H9 (cell line): ENCODE measurements at places on chromosomes 5 and 9. TPM values are rescaled to one million over a fixed set of nuclear protein-coding genes. Genes with fewer than 3 reads are reported as not detected.
A peak's percentile ranks its signal among the peaks of the same experiment; 100 is the strongest.

Gene KLF9
- 0.18 and 0.26 TPM in 2 replicates for total RNA-seq

DNA sequence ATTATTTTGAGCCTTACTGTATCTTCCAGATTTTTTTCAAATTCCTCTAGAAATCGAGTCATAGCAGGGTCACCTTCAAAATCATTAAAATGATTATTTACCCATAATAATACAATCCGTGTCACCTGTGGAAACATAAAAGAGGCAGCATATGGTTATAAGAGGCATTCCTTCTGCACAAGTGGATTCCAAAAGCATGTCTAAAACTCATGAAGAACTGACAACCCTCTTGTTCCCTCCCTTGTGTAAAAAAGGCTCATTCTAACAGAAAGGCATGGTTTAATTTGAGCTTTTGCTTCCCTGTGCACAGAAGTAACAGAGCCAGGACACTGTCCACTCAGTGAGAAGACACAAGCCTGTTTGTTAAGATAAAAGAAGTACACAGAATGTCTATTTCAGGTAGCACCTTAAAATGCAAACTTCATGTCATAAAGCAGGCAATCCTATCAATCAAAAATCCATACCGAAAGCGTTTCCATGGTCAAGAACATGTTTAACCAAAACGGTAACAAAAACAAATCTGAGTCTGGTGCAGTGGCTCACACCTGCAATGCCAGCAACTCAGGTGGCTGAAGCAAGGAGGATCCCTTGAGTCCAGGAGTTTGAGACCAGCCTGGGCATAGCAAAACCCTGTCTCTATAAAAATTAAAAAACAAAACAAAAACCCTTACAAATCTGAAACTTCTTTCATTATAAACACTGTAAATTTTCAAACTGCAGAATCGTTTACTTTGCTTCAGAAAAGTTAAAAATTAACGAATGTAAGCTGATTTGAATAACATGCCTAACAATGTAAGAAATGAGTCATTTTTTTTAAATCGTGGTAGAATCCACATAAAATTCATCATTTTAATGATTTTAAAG is 139.3 kb downstream of the RAPGEF6 start:
- no peaks in the 10 kb centered on the region for H3K27me3 ChIP-seq
- no peak overlapping the region for H3K27ac ChIP-seq
- H3K4me3 ChIP-seq: no peak overlapping the region
- DNase-seq: no peak

- no peaks in the 10 kb centered on the region for H3K4me1 ChIP-seq
- H3K27me3 ChIP-seq: no peaks in the 10 kb centered on the region
These were observed 33.1 kb downstream of the FANCC start for GRCh38 chr9:95284162-95285080.

DNA sequence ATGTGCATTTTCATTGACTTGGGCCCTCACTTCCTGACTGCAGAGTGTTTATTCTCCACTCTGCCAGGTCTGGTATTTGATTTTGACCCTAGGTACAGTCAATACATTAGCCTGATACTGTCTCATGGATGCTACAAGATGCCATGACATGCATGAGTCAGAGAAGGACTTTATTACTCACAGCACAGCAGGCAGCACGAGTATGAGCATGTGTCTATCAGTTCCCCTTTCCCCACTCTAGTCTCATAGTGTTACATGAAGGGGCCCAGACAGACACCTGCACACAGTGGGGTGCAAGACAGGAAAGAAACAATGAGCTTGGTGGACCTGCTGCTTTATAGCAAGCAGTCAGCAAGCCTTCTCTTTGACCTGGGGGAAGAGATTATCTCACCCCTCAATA is 19.6 kb downstream of the ITGA2 start:
- no peak overlapping the region for H3K27ac ChIP-seq
- no peaks in the 10 kb centered on the region for H3K36me3 ChIP-seq
- no peak overlapping the region for H3K4me3 ChIP-seq
- no peaks in the 10 kb centered on the region for H3K4me1 ChIP-seq
- no peak for DNase-seq
- no peaks in the 10 kb centered on the region for H3K27me3 ChIP-seq

DNA sequence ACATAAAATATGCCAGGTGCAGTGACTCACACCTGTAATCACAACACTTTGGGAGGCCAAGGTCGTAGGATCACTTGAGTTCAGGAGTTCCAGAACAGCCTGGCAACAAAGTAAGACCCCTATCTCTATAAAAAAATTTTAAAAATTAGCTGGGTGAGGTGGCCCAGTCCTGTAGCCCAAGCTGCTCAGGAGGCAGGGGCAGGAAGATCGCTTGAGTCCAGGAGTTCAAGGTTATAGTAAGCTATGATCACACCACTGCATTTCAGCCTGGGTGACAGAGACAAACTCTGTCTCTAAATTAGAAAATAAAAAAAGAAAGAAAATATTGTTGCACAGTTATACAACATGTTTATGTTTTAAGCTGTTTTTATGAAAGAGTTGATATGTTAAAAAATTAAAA is 6.8 kb downstream of the CENPK start:
- H3K27me3 ChIP-seq: no peaks in the 10 kb centered on the region
- no peak overlapping the region for H3K4me3 ChIP-seq
- DNase-seq: no peak
- H3K27ac ChIP-seq: no peak overlapping the region
- H3K36me3 ChIP-seq: peaks cover 6% of the 10 kb centered on the region; the same call in 1 of the 3 replicates

DNA sequence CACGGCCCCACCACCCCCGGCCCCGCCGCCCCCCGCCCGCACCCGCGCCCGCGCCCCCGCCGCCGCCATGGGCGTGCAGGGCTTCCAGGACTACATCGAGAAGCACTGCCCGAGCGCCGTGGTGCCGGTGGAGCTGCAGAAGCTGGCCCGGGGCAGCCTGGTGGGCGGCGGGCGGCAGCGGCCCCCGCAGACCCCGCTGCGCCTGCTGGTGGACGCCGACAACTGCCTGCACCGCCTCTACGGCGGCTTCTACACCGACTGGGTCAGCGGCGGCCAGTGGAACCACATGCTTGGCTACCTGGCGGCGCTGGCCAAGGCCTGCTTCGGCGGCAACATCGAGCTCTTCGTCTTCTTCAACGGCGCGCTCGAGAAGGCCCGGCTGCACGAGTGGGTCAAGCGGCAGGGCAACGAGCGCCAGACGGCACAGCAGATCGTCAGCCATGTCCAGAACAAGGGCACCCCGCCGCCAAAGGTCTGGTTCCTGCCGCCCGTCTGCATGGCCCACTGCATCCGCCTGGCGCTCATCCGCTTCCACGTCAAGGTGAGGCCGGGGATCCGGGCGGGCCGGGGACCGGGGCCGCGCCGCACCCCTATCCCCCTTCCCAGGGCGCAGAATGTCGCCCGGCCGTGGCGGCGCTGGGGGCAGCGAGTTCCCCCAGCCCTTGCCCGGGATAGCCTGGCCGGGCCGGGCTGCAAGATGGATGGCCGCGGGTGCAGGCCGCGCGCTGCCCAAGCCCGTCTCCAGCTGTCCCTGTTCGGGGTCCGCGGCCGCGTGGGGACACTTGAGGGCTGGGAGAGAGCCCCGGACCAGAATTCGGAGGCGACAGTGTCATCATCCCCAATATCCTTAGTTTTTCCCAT is 594 bp downstream of the FAM120A start:
- peak; percentile 46 for DNase-seq
- H3K27me3 ChIP-seq: no peaks in the 10 kb centered on the region
- H3K4me3 ChIP-seq: peak overlapping the region; percentile 89
- peaks cover 3% of the 10 kb centered on the region; the same call in 1 of the 2 replicates for H3K4me1 ChIP-seq
- H3K27ac ChIP-seq: no peak overlapping the region
